ENCODE measurements at places on chromosomes 5 and 9.

GRCh38 chr5:97165726-97166125, 17.3 kb downstream of the RIOK2 start:
- DNase-seq: no peak

DNA sequence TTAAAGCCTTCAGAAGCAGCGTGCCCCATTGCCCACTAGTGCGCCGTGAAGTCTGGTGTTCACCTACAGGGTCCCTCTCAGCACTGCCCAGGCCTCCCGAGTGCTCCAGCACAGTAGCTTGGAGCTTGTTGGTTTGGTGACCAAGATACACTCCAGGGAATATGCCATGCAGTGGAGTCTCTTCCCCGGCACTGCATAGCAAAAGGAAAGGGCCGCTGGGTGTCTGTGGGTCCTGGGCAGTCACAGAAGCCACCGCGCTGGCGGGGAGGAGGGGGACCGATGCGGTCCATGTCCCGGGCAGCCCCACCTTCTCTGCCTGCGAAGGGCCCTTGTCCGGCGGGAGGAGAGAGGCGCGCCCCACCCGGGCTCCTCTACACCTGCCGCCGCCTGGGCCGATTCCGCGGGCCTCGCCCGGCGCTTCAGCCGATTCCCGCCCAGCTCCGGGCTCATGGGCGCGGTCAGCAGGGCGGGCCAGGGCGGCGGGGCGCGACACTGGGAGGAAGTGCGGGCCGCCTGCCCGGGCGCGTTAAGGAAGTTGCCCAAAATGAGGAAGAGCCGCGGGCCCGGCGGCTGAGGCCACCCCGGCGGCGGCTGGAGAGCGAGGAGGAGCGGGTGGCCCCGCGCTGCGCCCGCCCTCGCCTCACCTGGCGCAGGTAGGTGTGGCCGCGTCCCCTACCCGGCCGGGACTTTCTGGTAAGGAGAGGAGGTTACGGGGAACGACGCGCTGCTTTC, at the start of gene SYK:
TSS of gene SYK (plus strand) at position 579 of the 732 bp plus-strand sequence. CDS start 42,080 bp downstream, outside the sequence.
- peak; percentile 27 for DNase-seq

GRCh38 chr9:136143215-136144001, 24.7 kb upstream of the TMEM250 start:
- DNase-seq: peak; percentile 35

DNA sequence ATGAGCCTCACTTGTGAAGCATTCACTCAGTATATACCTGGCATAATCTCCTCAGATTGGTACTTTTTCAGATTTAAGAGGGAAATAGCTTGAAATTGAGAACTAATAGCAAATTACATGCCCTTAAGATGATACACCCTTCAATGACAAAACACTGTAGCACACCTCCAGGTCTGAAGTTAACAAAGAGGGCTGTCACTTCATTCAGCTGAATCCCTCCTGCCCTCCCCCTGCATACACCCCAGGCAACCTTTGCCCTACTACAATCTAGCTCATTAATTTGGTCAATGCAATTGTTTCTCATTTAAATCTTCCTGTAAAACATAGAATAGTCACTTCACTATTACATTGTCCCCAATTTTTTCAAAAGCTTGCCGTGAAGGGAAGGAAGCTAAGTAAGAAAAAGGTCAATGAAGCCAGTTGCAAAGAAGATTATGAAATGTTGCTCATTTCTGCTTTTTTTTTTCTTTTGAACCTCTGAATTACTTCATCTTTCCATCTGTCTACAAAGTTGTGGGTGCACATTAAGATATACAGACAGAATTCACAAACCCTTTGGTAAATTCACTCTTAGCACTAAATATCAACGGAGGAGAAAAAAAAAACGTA, 294.8 kb upstream of the PTGER4 start:
- no peak for DNase-seq

- no peak for DNase-seq
Measured at GRCh38 chr9:88775966-88776365, 215.3 kb upstream of the S1PR3 start.

GRCh38 chr5:154590093-154590724, 112.2 kb upstream of the HAND1 start:
- no peak for DNase-seq

DNA sequence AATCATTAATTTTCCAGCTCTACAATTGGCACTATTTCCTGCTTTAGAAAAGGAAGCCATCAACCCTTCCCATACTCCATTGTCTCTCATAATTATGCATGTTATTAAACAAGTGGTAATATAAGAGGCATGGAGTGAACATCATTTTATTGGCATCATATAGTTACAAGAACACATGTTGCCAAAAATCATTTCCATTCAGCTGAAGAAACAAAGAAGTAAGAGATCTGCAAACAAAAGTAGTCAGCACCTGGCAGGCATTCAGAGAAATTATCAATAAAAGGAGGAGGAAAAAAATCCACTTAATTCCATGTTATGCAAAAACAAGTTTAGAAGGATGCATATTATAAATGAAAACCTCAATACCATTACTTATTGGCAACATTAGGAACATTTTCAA, 1208.2 kb upstream of the C9orf72 start:
- no peak for DNase-seq

- peak; percentile 42 for DNase-seq
Measured at GRCh38 chr9:76810377-76810957, 46.2 kb downstream of the PCA3 start.

GRCh38 chr5:110753600-110753999, 14.8 kb downstream of the SLC25A46 start:
- no peak for DNase-seq

DNA sequence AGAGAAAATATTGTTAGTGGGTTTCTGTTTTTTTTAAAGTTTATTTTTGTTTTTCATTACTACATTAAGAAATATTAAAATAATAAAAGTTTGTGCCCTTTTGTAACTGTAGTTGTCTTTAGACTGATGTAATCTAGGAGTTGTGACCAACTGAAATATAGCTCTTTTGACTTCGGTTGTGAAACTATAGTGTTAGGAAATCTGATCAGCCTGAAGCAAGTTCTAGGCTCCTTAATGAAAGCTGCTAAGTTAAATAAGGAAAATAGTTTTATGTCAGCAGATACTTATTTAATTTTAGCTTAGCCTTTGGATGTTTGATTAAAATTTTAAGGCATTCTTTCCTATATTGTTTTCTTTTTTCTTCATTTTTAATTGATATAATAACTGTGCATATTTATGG, 14.2 kb downstream of the AP3S1 start:
- no peak for DNase-seq

DNA sequence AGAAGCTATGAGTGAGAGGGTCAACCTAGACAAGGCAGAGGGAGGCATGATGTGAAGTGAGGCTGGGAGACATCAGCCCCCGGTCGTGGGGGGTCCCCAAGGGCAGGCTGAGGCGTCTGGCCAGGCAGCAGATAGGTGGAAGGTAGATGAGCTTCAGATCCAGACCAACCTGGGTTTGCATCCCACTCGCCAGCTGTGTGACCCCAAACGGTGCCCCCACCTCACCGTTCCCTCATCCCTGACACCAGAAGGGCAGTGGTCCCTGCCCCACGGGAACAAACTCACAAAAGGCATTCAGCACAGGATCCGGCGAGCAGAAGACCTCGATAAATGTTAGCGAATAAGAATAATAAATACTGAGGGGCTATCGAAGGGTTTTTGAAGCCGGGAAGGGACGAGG, 27.5 kb upstream of the LMX1B start:
- DNase-seq: no peak

DNA sequence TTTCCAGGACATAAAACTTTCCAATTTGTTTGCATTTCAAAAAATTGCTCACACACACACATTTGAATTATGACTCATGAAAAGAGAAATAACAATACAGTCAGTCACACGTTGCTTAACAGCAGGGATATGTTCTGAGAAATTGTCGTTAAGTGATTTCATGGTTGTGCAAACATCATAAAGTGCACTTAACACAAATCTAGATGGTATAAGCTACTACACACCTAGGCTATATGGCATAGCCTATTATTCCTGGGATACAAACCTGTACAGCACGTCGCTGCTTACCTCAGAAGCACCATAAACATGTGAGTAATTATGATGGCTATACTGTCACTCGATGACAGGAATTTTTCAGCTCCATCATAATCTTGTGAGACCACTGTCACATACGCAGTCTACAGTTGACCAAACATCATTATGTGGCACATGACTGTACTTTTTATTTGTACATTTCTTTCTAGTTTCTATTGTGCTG, 378.2 kb downstream of the ACTL7B start:
- DNase-seq: no peak

GRCh38 chr5:147935032-147935431, 28.7 kb upstream of the C5orf46 start:
- DNase-seq: no peak

GRCh38 chr5:119458911-119459632, 6.8 kb downstream of the HSD17B4 start:
- no peak for DNase-seq

- no peak for DNase-seq
Measured at GRCh38 chr9:108085294-108085693, 595.7 kb upstream of the KLF4 start.

- no peak for DNase-seq
Measured at GRCh38 chr9:70802206-70802605, 319.2 kb downstream of the TRPM3 start.

GRCh38 chr9:97768746-97769145, 71.6 kb upstream of the XPA start:
- no peak for DNase-seq

DNA sequence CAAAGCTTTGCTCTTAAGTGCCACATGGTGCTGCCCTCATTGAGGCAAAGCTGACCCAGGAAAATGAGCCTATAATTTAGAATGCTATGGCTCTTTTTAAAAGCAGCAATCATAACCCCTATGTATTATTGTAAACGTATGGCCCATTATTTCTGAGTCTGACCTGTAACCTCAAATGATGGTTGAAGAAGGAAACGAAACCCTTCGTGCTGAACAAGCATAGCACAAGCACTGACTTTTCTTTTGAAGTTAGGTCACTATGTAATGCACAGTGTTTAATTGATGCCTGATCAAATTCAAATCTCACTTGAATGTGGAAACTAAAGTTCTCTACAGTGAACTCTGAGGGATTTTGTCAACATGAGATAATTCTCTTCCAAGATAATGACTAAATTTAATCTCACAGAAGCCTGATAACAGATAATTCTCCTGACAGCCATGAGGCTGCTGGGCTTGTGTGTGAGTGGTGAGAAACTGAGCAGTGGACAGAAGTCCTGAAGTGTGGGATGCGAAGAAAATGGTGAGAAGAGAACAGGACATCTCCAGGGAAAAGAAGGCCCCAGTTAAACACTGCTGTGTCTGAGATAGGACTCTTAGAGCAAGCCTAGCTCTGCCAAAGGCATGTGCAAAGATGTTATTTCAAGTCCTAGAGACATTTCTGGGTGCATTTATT, 226.9 kb downstream of the MAN2A1 start:
- DNase-seq: no peak

DNA sequence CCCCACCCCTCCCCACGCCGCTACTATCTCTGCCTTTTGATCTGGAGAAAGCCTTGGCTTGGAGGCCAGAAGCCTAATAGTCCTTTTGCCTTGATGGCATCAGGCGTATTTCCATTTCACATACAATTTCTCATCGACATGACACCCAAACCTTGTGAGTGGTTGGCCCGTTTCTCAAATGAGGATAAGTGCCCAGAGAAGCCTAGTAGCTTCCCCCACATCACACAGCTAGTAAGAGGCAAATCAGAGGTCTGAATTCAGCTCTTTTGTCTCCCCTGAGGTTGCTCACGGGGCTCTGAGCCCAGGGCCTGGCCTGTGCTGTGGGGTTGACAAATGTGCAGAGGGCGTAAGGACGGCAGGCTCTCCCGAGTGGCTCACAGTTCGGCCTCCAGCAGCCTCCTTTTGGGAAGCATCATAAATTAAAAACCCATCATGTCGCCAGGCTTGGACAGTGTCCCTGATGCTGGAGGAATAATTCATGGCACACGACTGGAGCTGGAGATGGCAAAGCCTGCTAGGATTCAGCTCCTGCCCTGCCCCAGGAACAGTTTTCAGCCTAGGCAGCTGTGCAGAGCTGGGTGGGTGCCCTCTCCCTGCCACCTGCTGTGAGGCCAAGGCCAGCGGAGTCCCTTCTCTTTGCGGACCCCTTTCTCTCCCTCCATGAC, 263.8 kb downstream of the NSG2 start:
- no peak for DNase-seq

DNA sequence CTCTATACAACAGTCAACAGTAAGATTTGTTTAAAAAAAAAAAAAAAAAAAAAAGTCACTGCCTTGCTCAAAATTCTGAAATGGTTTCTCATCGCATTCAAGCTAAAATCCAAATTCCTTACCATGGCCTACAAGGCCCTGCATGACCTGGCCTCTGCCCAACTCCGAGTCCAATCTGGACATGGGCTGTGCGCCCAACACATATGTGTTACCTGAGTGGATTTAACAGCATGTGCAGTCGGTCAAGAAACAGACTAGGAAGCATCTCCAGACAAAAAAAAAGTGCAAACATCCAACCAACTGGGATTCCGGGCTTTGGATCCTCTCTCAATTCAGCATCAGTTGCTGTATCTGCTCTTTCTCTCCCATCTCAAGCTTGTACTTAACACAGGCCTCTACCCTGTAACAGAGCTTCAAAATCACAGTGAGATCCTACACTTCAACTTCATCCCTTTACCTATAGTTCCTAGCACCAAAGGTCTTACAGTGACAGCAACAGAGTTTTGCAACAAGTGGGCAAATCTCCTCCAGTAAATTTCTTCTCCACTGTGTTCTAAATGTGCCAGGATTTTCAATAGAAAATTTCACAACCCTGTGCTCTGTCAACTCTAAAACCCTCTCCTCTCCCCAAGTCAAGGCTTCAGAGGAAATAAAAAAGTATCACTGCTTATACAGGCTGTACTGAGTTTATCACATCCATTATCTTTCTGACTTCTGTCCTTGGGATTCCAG, 19.6 kb downstream of the ZNF608 start:
- DNase-seq: no peak

DNA sequence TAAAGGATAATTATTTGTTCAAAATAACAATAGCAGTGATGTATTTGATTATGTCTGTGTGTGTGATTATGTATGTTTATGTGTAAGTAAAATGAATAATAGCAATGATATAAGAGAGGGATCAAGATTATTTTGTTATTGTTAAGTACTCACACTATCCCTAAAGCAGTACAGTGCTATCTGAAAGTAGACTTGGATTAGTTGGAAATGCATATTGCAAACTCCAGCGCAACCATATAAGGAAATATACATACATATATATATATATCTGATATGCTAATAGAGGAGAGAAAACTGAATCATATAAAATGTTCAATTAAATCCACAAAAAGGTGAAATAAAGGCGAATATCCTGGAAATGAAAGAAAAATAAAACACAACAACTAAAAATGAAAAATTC, 268.4 kb downstream of the HINT1 start:
- no peak for DNase-seq

- no peak for DNase-seq
Measured at GRCh38 chr5:133259199-133259997, 207.6 kb downstream of the HSPA4 start.

All from right hindlimb (tissue), 1 donor.